ENCODE measurements at places on chromosomes 7 and 10. TPM values are rescaled to one million over a fixed set of nuclear protein-coding genes. Genes with fewer than 3 reads are reported as not detected.

VAX1 gene
- polyA plus RNA-seq, result not detected

GRCh38 chr7:40726559-40726958 lies 591.8 kb downstream of the SUGCT start:
- no peak for DNase-seq

DNA sequence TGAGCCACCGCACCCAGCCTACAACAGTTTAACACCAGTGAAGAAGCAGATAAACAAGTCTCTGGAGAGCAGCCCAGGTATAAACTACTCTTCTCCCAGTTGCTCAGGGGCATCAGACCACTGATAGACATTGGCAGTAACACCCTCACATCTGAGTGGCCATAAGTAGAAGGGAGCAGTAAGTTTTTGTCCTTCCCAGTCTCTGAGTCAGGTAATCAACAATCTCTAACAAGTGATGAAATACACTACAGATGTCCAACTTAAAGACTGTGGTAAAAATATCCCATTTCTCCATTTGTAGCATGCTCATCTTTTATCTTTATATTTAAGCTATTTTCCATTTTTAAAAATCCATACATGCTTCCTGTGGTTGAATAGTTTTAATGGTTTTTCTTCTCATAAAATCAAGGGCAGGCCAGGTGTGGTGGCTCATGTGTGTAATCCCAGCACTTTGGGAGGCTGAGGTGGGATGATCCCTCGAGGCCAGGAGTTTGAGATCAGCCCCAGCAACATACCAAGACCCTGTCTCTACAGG lies 78.6 kb downstream of the GSAP start:
- no peak for DNase-seq

PAX2 gene
- 0.06 TPM for polyA plus RNA-seq

- no peak for DNase-seq
These were observed 539 bp downstream of the PTCD1 start for GRCh38 chr7:99437946-99438572.

DNA sequence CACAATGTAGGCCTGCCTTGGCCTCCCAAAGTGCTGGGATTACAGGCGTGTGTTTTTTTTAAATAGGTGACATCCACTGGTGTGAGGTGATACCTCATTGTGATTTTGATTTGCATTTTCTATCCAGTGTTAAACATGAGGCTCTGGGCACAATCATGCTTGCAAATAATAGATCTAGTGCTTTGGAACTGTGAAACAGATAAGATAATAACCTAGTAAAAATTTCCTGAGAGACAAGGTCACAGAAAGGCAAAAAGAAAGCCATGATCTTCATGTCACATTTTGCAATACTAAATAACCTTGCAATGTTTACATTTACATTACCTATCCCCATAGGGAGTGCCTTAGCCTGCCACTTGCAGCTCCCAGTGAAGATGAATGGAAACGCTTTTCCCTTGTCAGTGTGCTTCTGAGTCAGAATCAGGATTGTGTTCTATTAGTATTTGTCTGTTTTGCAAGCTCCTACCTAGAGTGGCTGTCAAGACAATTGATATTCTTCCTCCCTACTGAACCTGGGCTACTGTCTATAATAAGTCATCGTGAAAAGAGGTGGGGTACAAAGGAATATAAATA lies 256.5 kb downstream of the PHTF2 start:
- DNase-seq, result peak; percentile 3

MYOF gene
- polyA plus RNA-seq, result 31.6 TPM

DNA sequence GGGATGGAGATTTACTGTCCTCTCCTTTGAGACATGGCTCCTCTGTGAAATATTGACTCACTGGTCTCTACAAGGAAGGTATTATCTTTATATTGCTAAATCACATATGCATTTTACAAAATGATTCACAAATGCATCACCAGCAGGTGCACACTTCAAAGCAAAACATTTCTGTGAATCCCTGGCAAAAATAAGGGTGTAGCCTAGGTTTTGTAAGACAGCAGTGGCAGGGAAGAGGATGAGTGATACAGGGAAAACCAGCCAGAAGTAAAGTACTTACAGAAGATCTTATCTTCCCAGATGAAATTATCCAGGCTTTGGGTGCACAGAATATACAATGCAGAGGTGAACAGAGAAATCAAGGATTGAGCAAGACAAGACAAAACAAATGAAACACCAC lies 1094.6 kb downstream of the GATA3 start:
- DNase-seq, result no peak

DNA sequence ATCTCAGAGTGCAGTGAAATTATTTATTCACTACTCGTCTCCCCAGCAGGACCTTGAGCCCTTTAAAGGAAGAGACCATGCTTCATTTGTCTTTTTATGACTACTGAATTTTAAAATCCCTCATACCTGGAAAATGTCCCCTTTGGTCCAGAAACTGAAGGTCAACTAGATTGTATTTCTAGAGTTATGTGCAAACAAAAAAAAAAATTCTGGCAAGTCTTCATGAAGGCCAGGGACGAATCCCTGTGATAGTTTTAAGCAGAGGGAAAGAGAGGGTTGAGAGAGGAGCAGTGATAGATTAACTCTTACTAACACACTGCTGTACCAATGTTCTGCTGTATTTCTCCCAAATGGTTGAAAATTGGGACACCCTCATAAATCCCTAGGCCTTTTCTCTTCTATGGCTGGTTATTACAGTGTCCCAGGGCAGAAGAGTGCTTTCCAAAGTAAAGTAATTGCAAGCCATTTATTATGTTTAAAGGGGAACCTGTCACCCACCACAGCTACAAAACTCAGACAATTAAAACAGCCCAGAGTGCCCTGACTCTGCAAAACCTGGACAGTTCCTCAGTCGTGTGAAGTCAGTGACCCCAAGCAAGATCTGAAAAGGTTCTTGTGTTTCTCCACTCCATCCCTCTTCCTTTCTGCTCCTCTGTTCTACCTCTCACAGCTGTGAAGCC lies 182.8 kb upstream of the AOAH start:
- DNase-seq, result no peak

TSPAN13 gene
- 189 TPM for polyA plus RNA-seq

DNA sequence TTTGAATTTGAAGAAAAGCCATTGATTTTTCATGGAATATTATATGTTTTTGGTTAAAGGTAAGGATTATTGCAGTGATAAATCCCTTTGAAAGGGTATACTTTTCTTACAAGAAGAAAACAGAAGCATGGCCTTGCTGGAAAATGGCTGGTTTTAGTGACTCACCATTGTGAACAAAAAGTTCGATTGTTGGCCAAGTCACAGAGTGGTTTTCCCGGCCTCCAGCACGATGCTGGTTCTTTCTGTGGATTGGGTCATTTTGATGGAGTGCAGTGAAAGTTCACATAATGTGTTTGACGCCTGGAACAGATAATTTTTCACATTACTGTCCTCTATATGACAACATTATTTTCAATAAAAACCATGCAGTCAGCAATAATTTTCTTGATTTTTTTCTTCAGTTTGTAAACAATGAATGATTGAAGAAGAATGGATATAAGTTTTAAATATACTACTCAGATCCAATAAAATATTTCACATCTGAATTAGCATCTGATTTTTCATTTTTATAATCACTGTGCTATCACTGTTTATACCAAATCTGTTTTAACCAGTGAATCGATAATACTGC lies 60.9 kb downstream of the RBM20 start:
- no peak for DNase-seq

RBP4 gene
- 33.9 TPM for polyA plus RNA-seq

FAM237B gene
- 0.16 TPM for polyA plus RNA-seq

DNA sequence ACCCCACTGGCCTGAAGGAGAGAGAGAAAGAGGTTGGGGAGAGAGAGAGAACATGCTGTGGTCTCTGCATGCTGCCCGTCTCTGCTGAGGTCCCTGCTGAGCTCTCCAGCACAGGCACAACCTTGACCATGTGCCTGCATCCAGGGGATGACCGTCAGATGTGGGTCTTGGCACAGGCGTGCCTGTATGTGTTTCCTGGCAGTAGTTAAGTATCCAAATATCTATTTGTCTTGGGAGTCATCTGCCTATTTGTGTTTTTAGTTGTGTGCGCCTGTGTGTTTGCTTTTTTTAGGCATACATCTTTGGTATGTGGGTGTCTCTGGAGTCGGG lies 1.9 kb upstream of the UNC5B start:
- DNase-seq, result no peak

TAC1 gene
- polyA plus RNA-seq, result 12.9 TPM

DNA sequence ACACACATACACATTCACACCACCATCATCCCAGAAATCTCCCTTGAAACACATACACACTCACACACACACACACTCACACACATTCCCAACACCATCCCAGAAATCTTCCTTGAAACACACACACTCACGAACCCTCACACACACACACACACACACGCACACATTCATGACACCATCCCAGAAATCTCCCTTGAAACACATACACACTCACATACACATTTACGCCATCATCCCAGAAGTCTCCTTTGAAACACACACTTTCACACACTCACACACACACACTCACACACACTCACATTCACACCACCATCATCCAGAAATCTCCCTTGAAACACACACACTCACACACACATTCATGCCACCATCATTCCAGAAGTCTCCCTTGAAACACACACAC lies 360 bp upstream of the OPN4 start:
- no peak for DNase-seq

CALY gene
- 6.8 TPM for polyA plus RNA-seq

DNA sequence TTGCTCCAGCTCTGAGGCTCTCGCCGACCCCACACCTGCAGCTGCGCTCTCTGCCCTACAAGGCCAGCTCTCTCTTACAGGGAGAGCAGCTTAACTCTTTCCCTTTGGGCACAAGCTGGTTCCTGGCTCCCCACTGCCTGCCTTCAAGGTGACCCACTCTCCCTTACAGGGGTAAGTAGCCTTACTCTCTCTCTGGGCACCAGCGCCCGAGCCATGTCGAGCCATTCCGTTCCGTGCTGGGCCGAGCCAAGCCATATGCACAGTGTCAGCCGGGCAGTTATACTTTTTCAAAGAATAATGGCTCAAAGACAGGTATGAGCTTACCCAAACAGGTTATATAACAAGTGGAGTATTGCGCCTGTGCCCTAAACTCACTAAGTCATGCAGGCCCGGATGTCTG lies 44.6 kb downstream of the VIM start:
- no peak for DNase-seq

GRCh38 chr10:12902135-12902572 lies 99.4 kb downstream of the CCDC3 start:
- peak; percentile 46 for DNase-seq

ITGB8 gene
- 26.8 TPM for polyA plus RNA-seq

CRYGN gene
- 0.36 TPM for polyA plus RNA-seq

DNA sequence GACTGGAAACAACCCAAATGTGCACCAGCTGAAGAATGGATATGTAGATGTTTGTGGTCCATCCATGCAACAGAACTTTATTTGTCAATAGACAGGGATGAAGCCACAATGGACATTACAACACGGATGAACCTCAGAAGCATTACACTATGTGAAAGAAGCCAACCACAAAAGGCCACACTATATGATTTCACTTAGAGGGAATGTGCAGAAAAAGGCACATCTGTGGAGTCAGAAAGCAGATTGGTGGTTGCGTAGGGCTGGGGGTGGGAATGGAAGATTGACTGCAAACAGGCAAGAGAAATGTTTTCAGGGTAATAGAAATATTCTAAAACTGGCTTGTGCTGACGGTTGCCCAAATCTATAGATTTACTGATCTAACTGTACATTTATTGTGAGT lies 34.3 kb upstream of the WASHC2A start:
- DNase-seq, result no peak

FAM25G gene
- polyA plus RNA-seq, result not detected

GRCh38 chr10:14601872-14602725 lies 172.6 kb downstream of the FAM107B start:
- DNase-seq, result peak; percentile 56

STRIP2 gene
- polyA plus RNA-seq, result 2.0 TPM

DNA sequence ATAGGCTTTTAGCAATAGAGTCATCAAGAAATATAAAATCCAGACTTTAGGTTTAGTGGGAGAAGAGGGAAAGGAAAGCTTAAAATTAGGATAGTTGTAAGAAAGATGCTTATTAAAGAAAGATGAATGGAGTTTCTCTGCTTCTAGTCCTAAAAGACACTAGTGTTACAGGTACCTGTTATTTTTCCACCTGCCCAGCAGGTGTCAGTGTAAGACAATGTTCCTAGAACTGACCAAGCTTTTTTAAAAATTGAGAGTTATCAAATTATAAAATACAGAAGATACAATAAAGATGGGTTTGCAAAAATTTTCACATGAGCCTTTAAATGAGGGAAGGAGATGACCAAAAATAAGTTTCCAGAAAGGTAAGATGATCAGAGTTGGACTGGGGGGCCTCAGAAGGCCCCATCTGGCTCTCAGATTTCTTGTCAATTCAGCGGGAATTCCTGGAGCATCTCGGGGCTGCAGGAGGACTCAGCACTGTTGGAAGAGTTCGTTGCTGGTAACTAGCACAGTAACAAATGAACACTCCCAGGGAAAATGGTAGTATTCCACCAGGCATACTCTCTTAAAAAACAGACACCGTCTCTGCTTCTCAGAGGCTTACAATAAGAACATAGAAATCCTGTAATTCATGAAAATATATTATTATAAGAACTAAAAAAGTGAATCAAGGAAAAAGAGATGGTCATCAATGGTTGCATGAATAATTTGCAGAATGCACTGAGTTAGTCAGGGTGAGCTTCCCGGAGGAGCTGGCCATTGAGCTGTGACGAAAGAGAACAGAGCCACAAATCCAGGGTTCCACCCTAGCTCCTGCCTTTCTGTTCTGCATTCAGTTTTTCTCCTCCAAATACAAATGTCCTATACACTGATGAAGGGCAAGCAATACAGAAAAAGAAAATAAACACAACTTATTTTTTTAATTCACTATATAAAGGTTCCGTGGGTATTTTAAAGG lies 71.8 kb upstream of the PIK3CG start:
- DNase-seq, result peak; percentile 15

DNA sequence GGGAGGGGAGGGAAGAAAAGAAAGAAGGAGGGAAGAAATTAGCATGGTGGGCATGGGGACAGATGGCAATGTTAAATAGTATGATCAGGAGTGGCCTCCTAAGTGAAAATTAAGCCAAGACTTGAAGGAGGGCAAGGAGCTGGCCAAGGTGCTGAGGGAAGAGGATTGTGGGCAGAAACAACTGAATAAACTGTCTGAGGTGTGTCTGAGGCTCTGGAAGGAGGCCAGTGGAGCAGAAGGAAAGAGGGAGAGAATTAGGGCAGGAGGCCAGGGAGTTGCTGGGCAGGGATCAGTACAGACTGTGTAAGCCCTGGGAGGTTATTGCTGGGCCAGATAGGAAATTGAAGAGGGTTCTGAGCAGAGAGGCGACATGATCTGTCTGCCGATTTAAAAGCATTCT lies 40.6 kb upstream of the VKORC1L1 start:
- DNase-seq, result no peak

RASA4B gene
- 14.2 TPM for polyA plus RNA-seq
